Activated T-helper 17 cell treated with anti-CD3 and anti-CD28 coated beads, Interleukin-2, amount 50 U/mL, for 72 hours (primary cell): ENCODE measurements at places on chromosomes 6 and 20. TPM values are rescaled to one million over a fixed set of nuclear protein-coding genes. Genes with fewer than 3 reads are reported as not detected.

DNA sequence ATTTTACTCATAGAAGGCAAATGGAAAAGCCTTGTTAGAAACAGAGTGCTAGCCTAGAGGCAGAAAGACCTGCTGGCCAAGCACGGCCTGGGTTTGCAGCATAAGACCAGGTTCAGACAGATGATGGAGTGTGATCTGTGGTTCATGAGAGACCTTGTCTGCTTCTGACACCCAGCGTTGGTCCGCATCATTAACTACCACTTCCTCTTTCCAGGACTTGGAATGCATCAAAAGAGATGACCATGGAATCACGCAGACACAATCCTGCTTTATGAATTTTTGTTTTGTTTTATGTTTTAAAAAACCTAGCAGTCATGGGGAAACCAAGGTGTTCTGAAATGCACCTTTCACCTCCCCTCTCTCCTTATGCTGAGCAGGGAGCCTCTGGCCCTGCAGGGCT is 76.8 kb upstream of the SYNDIG1 start:
- no peak for ATAC-seq

GRCh38 chr6:23081701-23082100 is 512.3 kb downstream of the HDGFL1 start:
- no peak for ATAC-seq

DNA sequence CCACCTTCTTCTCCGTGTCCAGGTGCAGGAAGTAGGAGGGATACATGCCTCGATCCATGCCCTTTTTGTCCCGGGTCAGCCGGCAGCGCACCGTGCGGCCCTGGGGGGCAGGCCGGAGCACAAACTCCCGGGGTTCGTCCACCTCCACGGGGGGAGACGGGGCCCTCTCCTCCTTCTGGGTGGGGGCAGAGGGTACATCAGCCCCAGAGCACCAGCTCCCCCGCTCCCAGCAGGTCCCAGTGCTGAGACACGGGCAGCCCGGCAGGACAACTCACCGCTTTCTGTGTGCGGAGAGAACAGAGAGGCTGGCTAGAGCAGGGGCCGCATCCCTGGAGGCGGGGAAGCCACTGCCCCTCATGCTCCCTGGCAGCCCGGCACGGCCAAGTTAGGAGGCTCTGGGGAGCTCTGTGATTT is 6.7 kb downstream of the TULP1 start:
- no peak for ATAC-seq

DNA sequence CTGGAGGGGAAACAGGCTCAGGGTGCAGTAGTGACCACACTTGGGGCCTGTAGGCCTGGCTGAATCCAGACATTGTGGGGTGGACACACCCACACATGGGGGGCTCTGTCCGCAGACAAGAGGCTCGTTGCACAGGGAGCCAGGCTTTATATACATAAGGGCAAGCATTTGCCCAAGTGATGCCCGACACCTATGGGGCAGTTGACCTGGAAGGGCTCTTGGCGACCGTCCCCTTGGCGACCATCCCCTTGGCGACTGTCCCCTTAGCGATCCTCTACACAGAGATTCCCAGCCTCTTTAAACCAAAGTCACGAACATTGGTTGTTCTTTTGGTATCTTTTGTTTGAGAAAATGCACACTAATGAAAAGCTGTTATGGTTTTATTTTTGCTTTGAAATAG is 2.7 kb downstream of the TOX2 start:
- no peak for ATAC-seq

DNA sequence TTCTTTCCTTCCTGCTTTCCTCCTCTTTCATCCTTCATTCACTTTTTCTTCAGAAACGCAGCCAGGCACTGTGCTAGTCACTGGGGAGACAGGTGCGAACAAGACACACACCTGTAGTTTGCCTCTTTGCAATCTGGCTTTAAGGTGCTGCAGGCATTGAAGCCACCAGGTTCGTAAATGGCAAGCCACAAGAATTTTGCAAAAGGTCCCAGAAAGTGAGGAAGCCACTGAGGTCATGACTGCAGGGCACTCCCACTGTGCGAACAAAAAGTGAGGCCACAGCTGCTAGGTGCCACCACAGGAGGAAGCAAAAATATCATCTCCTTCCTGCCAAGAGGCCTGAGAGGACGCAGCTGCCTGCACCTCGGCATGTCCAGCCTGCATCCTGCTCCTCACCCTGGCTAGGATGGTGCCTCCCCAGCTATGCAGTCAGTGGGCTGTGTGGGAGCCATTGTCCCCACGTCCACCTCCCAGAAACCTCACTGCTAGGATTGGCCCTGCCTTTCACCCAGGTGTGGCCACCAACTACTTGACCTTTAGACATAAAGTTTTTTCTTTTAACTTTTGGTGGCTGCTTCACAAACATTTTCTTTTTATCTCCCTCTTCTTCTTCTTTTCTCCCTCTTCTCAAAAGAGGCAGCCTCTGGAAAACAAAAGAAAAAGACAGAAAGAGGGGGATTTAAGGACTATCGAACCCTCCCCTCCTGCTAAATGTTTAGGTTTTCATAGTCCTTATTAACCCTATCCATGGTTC is 230.8 kb downstream of the BCAS1 start:
- ATAC-seq, result peak; percentile 36

DNA sequence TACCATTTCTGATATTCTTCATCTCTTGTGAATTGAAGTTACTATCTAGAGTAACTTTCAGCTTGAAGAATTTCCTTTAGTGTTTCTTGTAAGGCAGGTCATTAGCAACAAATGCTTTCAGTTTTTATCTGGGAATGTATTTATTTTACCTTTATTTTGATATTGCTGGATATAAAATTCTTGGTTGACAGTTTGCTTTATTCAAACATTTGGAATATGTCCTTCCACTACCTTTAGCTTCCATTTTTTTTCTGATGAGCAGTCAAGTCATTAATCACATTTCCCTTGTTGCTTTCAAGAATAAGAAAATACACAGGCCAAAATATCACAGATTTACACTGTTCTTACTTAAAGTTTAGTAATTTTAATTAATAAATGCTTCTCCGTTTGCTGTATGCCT is 5.7 kb upstream of the NELFCD start:
- no peak for ATAC-seq

GRCh38 chr6:82739303-82739702 is 326.3 kb downstream of the UBE3D start:
- no peak for ATAC-seq

- no peak for ATAC-seq
These were observed 154.7 kb downstream of the PHF3 start for GRCh38 chr6:63790334-63790733.

- no peak for ATAC-seq
These were observed 31.5 kb upstream of the POLR1H start for GRCh38 chr6:30029588-30029987.

DNA sequence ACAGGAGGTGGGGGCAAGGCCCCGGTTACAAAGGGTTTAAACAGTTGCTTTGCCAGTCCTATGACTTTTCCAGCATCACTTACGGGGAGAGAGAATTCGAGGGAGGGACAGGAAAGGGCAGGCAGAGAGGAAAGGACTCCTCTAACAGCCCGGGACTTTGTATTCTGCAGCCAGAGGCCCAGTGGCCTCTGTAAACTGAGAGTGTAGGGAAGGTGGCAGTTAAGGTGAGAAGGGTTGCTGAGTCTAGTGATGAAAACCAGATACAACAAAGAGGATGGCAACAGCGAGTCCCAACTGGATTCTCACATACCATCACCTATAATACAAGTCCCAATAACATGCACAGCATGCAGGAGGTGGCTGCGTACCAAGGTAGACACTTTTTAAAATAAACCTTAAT is 13.5 kb downstream of the PLAGL2 start:
- no peak for ATAC-seq

GRCh38 chr20:18728870-18729224 is 84.7 kb upstream of the SCP2D1 start:
- no peak for ATAC-seq

DNA sequence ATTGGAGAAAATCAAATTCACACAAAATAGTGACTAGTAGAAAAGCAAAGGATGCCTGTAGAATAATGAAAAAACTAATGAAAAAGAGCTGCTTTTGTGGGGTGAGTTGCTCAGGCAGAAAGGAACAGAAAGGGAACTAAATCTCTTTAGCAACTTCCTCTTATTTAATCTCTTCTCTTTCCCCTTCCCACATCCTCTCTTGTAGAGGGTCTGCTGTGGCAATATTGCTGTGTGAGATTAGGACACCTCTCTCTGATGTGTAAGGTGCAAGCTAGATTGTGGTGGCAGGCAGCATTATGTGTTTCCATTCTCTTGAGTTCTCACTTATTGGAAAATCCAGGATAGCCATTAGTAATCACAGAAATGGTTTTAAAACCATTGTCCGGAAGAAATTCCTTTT is 49.7 kb downstream of the SYNE1 start:
- no peak for ATAC-seq

GRCh38 chr6:118663993-118664985 is 12.9 kb upstream of the CEP85L start:
- peak; percentile 52 for ATAC-seq

DNA sequence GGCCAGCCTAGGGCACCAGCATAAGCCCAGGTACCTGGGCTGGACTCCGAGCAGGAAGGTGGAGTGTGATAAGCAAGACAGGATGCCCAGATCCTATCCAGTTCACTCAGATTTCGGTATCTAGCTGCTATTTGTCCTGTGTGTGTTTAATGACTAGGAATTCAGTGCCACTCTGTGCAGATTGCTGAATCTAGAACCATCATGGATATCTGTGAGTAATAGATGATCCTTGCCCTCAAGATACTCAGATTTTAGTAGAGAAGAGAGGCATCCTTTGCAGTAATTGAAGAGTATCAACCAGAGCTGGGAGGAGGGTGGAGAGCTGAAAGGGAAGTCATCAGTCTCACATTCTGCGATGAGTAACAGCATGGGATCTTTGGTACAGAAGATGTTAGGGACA is 155.0 kb upstream of the ARID1B start:
- ATAC-seq, result no peak

GRCh38 chr6:137944793-137945498 is 77.9 kb downstream of the TNFAIP3 start:
- ATAC-seq, result peak; percentile 40

DNA sequence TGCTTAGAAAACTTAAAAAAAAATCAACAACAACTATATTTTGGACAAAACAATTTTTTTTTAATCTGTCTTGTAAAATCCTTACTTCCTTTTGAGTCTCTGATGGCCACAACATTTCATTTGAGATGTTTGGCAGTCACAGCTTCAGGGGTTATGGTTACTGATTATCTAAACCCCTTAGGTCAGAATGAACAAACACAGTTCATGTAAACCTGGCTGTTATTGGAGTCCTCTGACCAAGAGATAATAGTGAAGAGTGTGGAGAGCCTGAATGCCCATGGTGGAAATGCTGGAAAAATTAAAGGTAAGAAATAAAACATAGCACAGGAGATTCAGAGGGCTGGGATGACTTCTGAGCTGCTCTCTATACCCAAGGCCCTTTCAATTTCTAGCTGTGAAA is 38.2 kb downstream of the TMX4 start:
- ATAC-seq, result no peak

GRCh38 chr6:45512717-45513116 is 135.0 kb upstream of the SUPT3H start:
- no peak for ATAC-seq

- peak; percentile 45 for ATAC-seq
These were observed 35.9 kb upstream of the MYB start for GRCh38 chr6:135145063-135145800.

DNA sequence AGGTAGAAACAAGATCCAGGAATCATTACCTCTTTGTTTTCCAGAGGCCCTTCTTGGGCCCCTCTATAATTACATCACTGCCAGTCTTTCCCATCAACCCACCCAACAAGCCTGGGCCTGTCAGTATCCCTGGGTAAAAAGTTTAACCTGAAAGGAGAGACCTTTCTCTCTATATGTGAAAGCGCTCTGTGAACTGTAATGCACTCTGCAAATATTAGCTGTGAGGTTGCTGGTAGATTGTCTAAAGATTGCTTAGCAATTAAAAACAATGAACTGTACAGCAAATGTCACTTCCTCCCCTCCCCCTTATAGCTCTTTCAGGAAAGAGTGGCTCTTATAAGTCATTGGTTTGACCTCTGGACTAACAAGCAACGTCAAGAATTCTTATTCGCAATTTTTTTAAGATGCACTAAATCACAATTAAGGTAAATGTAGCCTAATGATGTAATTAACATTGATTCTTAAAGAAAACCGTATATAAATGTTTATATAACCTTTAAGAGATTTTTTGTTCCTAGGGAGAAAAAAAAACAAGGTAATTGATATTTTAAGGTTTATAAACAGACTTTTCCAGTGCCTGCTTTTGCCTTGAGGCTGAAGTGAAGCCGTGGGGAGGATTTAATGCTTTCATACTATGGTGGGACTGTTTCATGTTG is 18.4 kb downstream of the ECT2L start:
- ATAC-seq, result no peak

The C20orf144 gene
- 0.41 TPM for total RNA-seq

The ABHD16B gene
- not detected for total RNA-seq

The TP53INP2 gene
- 9.2 TPM for total RNA-seq

The FILIP1 gene
- not detected for total RNA-seq

The ADGRF5 gene
- not detected for total RNA-seq

The BTN1A1 gene
- total RNA-seq, result not detected

The GRM4 gene
- not detected for total RNA-seq
